CD8-positive, alpha-beta memory T cell (primary cell): ENCODE measurements at places on chromosomes 3 and 15. TPM values are rescaled to one million over a fixed set of nuclear protein-coding genes. Genes with fewer than 3 reads are reported as not detected.

DNA sequence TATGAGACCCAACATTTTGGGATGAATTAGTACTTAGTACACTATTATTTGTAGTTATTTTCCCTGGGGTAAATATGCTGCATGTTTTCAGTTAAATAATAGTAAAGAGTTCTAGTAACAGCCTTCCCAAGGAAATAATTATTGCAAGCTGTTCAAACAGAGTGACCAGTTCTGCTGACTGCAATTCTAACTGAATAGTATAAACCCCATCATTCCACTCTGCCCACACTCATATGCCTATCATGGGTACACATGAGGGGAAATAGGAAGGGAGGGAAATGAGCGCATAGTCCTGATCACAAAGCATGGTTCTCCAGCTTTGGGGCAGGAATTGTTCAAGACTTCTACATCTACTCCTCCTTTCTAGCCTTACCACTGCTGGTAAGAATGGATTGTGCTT, 18.7 kb downstream of the UQCC5 start:
- DNase-seq = no peak

- no peak for DNase-seq
These were observed 649 bp upstream of the PIK3CB start for GRCh38 chr3:138835397-138835757.

DNA sequence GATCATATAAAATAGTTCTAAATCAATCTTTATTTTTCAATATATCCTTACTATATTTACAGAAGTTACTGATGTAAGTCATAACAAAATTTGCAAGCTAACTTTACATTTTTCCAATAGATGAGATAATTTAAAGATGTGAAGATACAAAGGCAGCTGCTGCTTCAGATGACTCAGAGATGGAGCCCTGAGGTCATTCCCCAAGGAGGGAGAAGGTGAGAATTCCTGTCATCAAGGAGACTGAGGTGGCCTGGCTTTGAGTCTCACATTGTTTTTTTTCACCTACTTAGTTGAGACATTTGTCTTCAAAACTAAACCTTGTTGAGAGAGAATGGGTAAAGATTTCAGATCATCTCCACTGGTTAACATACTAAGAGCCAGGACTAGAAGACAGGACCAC, 3.9 kb upstream of the SAMD7 start:
- DNase-seq = no peak

The CIDEC gene
- not detected for polyA plus RNA-seq

The ASTE1 gene
- polyA plus RNA-seq = 24.0 TPM

The USP13 gene
- 13.3 TPM for polyA plus RNA-seq

The SERPINI1 gene
- polyA plus RNA-seq = 13.7 TPM
